Neural crest cell (in vitro differentiated cells): ENCODE measurements at places on chromosomes 12 and 14. TPM values are rescaled to one million over a fixed set of nuclear protein-coding genes. Genes with fewer than 3 reads are reported as not detected.

The TRPV4 gene
- 3.5 and 3.7 TPM in 2 replicates for total RNA-seq

The LUM gene
- total RNA-seq, result 30.2 and 33.9 TPM in 2 replicates

DNA sequence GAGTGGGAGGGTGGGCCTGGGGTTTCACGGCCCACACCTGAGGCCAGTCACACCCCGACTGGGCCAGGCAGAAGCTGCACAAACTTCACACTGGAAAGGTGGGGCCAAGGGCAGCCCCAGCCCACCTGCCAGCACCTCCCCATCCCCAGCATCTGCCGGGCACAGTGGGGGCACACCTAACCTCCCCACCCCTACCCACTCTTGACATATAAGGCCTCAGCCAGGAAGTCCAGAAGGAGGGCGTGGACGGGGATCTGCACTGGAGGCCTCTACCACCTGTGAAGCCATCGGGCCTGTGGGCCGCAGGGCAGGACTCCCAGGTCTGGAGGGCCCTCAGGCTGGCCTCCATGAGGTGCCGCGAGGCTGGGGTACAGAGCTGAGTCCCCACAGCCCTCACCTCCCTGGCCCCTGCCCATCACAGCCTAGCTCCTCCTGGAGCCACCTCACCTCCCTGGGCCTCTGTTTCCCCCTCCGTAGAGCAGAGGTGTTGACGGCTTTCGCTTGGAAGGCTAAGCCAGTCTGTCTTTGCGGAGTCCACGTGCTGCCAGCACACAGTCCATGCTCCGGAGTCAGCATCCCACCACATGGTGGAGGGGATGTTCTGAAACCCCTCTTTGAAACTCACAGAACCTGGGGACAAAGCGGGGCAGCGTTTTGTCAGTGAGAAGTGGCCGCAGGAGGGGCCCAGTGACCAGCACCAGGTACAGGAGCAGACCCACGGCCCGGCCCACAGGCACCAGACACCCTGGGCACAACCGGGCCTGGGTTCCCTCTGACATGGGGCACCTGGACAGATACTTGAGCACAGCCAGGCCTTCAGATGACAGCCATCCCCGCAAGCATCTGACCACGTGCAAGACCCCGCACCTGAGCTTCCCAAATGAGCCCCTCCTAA lies 38.2 kb upstream of the INF2 start:
- DNase-seq, result no peak
- H3K4me1 ChIP-seq, result peaks cover 16% of the 10 kb centered on the region
- H3K27ac ChIP-seq, result no peak overlapping the region

DNA sequence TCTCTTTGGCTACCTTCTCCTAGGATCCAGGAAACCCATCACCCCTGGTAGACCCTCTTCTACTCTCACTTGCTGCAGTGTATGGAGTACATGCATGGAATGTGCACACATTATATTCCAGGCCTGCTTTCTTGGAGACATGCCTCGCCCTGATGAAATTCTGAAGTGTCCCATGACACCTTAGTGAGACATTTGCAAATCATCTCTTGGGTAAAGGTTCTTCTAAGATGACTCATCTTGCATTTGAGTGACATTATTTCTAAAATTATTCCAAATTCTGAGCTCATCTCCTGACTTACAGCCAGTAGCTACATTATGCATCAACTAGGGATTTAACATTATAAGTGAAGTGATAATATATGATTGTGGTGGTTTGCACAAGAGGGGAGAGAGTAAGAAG lies 49.8 kb downstream of the SDR9C7 start:
- peaks cover 8% of the 10 kb centered on the region for H3K27me3 ChIP-seq
- H3K27ac ChIP-seq, result no peak overlapping the region
- no peak overlapping the region for H3K4me3 ChIP-seq
- no peaks in the 10 kb centered on the region for H3K4me1 ChIP-seq
- no peak for DNase-seq

- H3K36me3 ChIP-seq, result no peaks in the 10 kb centered on the region
- H3K4me1 ChIP-seq, result no peaks in the 10 kb centered on the region
- H3K27ac ChIP-seq, result no peak overlapping the region
Observed at GRCh38 chr14:56829151-56829550, 18.9 kb upstream of the OTX2 start.

GRCh38 chr14:71139294-71139946 lies 232.2 kb downstream of the PCNX1 start:
- H3K4me3 ChIP-seq, result no peak overlapping the region
- peaks cover 5% of the 10 kb centered on the region for H3K4me1 ChIP-seq
- DNase-seq, result no peak
- H3K27me3 ChIP-seq, result no peaks in the 10 kb centered on the region

DNA sequence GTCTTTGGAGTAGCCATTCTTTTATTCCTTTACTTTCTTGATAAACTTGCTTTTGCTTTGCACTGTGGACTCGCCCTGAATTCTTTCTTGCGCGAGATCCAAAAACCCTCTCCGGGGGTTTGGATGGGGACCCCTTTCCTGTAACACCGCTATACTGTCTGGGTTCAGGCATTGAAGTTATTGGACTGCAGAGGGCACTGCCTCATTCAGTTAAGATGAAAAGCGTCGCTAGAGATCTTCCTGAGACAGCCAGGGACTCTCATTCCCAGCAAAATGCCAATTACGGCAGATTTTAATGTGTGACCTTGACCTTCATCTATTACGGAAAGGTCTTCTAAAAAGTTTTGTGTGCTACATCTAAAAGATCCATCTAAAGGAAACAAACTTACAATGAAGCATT lies 17.3 kb upstream of the RIMKLB start:
- H3K4me1 ChIP-seq, result peaks cover 10% of the 10 kb centered on the region
- H3K4me3 ChIP-seq, result no peak overlapping the region
- no peaks in the 10 kb centered on the region for H3K36me3 ChIP-seq
- DNase-seq, result no peak
- no peak overlapping the region for H3K27ac ChIP-seq

GRCh38 chr14:50778721-50779483 lies 52.1 kb downstream of the NIN start:
- H3K4me1 ChIP-seq, result peaks cover 9% of the 10 kb centered on the region
- no peak overlapping the region for H3K4me3 ChIP-seq
- H3K27ac ChIP-seq, result no peak overlapping the region
- H3K27me3 ChIP-seq, result no peaks in the 10 kb centered on the region

- no peak for DNase-seq
- H3K27me3 ChIP-seq, result no peaks in the 10 kb centered on the region
- no peak overlapping the region for H3K4me3 ChIP-seq
- H3K36me3 ChIP-seq, result no peaks in the 10 kb centered on the region
- H3K4me1 ChIP-seq, result peaks cover 4% of the 10 kb centered on the region
Observed at GRCh38 chr12:124365726-124366430, 71.0 kb downstream of the RFLNA start.

DNA sequence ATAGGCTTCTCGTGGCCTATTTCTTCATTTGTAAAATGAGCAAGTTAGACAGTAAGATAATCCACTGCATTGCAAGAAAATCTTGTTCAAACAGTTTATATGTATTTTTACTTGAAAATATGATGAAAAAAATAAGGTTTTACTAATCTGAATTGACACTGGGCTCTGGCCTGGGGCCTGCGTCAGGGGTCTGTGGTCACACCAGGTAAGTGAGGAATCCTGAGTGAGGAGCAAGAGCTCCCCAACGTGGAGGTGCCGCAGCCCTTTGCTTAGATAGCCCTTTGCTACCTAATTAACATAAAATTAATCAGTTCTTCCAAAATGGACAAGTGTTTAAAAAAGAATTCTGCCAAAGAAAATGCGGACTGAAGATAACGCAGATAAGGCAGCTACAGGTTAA lies 39.1 kb upstream of the STAB2 start:
- no peaks in the 10 kb centered on the region for H3K4me1 ChIP-seq
- no peak for DNase-seq
- H3K36me3 ChIP-seq, result peaks cover 6% of the 10 kb centered on the region
- H3K27me3 ChIP-seq, result peaks cover 50% of the 10 kb centered on the region
- H3K4me3 ChIP-seq, result no peak overlapping the region

DNA sequence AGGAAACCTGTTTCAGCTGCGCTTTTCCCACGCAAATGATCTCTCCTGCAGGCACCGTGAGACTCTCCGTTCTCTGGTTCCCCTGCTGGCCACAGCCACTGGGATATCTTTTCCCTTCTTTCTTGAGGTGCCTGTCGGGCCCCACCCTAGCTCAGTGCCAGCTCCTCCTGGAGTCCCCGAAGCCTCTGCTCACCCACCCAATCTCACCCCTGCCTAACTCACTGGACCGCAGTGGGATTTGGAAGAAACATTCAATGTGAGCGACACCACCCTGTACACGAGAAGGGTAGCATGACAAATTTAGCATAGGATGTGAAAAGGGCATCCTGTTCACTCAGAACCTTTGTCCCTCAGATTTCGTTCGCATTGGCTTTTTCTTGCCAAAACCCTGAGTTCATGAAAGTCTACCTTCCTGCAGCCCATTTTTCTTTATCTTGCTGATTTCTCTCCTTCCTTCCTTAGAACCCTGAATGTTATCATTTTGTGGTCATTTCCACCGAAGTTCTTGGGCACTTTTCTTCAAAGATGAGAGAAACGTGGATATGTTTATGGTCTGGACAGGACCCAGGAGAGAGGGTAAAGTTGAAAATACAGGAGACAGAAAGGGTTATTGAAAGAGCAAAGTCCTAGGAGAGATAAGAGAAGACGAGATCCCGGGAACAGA lies 63.6 kb upstream of the ELK3 start:
- H3K4me3 ChIP-seq, result no peak overlapping the region
- H3K27me3 ChIP-seq, result peaks cover 3% of the 10 kb centered on the region
- no peak overlapping the region for H3K27ac ChIP-seq
- no peak for DNase-seq

GRCh38 chr14:93286212-93286890 lies 46.5 kb downstream of the BTBD7 start:
- H3K27ac ChIP-seq, result peak overlapping the region; percentile 83
- H3K27me3 ChIP-seq, result no peaks in the 10 kb centered on the region
- H3K4me1 ChIP-seq, result peaks cover 4% of the 10 kb centered on the region

DNA sequence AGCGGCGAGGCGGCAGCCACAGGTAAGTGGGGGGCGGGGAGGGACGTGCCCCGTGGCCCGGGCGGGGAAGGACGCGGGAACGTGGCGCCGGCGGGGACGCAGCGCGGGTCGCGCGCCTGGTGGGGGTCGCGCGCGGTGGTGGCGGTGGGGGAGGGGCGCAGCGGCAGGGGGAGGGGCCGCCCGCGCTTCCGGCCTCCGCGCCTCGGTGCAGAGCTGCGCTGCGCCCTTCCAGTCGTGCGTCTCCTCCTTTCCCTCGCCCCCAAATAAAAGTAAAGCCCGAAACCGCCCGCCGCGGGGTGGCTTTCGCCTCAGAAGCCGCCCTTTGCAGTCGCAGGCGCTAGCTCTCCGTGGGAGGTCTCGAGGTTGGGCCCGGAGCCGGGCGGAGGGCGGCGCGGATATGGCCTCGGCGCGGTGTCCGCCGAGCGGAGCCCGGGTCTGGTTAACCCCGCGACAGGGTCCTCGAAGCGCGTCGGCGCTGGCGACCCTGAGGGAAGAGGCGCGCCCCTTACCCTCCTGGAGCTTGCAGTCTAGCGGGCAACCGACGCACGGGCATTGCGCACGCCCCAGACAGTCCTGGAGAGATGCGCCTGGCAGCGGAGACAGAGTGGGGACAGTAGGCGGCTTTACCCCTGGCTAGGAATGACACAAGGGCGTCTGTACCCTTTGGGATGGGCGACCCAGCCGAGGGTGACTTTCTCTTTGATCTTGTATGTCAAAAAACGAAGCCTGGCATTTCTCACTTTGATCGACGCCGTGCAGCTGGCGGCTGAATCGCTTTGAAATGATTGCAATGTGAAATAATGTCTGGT lies 589 bp downstream of the ATF1 start:
- H3K36me3 ChIP-seq, result peaks cover 6% of the 10 kb centered on the region
- H3K4me3 ChIP-seq, result peak overlapping the region; percentile 99
- peaks cover 3% of the 10 kb centered on the region for H3K27me3 ChIP-seq
- DNase-seq, result peak; percentile 59
- H3K27ac ChIP-seq, result peak overlapping the region; percentile 98

- no peak overlapping the region for H3K4me3 ChIP-seq
- peaks cover 13% of the 10 kb centered on the region for H3K27me3 ChIP-seq
- no peaks in the 10 kb centered on the region for H3K36me3 ChIP-seq
- DNase-seq, result no peak
- H3K4me1 ChIP-seq, result peaks cover 20% of the 10 kb centered on the region
- H3K27ac ChIP-seq, result no peak overlapping the region
Observed at GRCh38 chr12:49954863-49955830, 4.6 kb downstream of the AQP2 start.
